ENCODE measurements at places on chromosomes 16 and 17.

- no peak for DNase-seq
Measured at GRCh38 chr17:3590231-3590630, 19.0 kb downstream of the TRPV1 start.

GRCh38 chr17:43952724-43953666, 745 bp downstream of the PYY start:
- DNase-seq = no peak

GRCh38 chr16:79327836-79328235, 272.7 kb downstream of the MAF start:
- no peak for DNase-seq

- DNase-seq = no peak
Measured at GRCh38 chr17:71409712-71410111, 711.1 kb upstream of the SOX9 start.

DNA sequence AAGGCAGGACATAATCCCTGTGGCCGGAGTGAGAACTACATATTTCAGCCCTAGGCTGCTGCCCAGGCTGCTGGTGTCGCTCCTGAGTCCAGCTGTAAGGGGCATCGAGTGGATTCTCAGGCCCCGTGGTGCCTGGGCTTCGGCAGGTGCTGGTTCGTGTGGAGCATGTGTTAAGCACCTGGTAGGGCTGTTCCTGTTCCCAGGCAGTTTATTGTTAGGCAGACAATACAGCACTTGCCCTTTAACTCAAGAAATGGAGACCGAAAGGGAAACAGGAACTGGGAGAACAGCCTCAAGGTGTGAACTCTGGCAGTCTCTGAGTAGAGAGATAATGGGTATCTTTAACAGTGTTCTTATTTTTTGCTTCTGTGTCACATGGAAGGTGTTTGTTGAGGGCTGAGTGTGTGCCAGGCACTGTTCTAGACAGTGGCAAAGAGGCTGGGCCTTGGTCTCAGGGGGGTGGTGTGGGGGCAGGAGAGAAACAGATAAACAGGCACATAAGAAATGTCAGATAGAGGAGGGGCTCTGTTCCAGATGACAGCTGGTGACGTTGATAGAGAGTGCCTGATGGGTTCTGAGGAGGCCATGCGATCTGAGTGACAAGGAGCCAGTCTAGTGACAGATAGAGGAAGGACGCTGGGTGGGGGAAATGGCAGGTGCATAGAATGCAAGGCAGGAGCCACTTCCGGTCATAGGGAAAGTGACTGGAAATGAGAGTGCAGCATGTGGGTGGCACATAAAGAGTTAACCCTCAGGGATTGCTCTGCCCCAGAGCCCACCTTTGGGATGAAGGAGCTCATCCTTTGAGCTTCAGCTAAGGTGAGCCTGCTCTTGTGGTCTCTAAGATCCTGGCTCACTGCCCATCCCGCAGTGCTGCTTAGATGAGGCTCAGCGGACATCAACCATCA, 33.8 kb downstream of the EPN2 start:
- no peak for DNase-seq

- DNase-seq = no peak
Measured at GRCh38 chr16:88736496-88736895, 30.2 kb downstream of the CTU2 start.

- DNase-seq = no peak
Measured at GRCh38 chr16:11084876-11085485, 140.6 kb downstream of the CLEC16A start.

DNA sequence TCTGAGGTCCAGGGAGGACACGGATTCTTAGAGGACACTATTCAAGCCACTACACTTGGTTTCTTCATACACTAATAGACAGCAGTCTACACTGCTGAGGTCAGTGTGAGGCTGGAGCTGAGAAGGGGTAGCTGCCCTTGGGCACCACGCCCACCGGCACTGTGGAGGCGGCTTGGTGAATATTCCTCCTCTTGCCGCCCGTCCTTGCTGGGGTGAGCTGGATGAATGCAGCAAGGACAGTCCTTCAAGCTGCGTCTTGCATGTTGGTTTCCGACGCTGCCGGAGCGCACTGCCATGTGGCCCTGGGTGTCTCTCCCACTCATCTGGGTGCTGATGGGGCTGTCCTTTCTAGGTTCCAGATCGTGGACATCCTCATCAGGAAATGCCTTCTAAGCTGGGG, 2.6 kb downstream of the ZNF205 start:
- no peak for DNase-seq

GRCh38 chr16:77171745-77172635, 19.0 kb upstream of the MON1B start:
- peak; percentile 28 for DNase-seq

GRCh38 chr17:75503337-75503950, 11.9 kb downstream of the CASKIN2 start:
- DNase-seq = no peak

- DNase-seq = no peak
Measured at GRCh38 chr17:8953156-8953885, 12.2 kb downstream of the PIK3R5 start.

GRCh38 chr17:55433629-55434422, 12.2 kb upstream of the MMD start:
- peak; percentile 70 for DNase-seq

DNA sequence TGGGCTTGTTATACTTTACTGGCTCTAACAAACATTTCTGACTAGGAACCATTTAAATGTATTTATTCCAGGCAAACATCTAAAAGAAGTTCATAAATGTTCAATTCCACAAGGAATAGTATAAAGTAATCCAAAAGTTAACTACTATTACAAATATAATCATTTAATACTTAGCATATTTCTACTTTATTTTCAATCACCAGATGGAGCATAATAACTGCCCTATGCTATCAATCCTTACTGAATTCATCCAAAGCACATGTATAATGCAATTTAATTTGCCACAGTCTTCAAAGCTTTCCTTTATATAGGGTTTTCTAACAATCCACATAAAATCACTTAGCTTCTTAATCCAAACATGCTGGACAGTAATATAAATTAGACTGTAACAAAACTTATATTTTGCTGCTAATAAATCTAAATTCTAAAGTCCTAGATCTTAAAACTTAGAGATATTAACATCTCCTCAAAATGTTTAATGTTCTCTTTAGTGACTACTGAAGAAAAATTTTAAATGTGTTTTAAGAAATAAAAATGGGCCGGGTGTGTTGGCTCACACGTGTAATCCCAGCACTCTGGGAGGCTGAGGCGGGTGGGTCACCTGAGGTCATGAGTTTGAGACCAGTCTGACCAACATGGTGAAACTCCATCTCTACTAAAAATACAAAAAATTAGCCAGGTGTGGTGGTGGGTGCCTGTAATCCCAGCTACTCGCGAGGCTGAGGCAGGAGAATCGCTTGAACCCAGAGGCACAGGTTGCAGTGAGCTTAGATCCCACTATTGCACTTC, 5.9 kb downstream of the MEIOB start:
- no peak for DNase-seq
